Stimulated activated CD4-positive, alpha-beta T cell treated with anti-CD3 and anti-CD28 coated beads, TNF-alpha, amount 100 ng/mL, for 1 hour (primary cell): ENCODE measurements at places on chromosomes 4 and X.

- no peak for DNase-seq
Observed at GRCh38 chr4:103197765-103198110, 405 bp downstream of the CENPE start.

- DNase-seq = peak; percentile 8
Observed at GRCh38 chr4:101527188-101527587, 179.9 kb upstream of the PPP3CA start.

GRCh38 chrX:47484885-47485284, 1.9 kb upstream of the ZNF41 start:
- no peak for DNase-seq

DNA sequence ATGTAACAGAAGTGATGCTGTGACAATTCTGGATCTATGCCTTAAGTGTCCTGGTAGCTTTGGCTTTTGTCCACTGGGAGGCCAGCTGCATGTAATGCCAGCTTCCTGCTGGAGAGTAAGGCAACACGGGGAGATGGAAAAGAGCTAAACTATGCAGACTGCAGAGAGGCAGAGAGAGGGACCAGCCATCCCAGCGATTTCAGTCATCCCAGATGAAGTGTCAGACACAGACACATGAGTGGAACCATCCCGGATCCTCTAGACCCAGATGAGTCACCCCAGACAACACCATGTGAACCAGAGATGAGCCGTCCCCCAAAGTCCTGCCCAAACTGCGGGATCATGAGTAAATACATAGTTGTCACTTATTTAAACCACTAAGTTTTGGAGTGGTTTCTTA, 14.6 kb downstream of the SRPX start:
- no peak for DNase-seq

- no peak for DNase-seq
Observed at GRCh38 chr4:141473026-141473540, 163.3 kb upstream of the IL15 start.

GRCh38 chr4:28250646-28251045, 1390.0 kb downstream of the STIM2 start:
- DNase-seq = no peak

DNA sequence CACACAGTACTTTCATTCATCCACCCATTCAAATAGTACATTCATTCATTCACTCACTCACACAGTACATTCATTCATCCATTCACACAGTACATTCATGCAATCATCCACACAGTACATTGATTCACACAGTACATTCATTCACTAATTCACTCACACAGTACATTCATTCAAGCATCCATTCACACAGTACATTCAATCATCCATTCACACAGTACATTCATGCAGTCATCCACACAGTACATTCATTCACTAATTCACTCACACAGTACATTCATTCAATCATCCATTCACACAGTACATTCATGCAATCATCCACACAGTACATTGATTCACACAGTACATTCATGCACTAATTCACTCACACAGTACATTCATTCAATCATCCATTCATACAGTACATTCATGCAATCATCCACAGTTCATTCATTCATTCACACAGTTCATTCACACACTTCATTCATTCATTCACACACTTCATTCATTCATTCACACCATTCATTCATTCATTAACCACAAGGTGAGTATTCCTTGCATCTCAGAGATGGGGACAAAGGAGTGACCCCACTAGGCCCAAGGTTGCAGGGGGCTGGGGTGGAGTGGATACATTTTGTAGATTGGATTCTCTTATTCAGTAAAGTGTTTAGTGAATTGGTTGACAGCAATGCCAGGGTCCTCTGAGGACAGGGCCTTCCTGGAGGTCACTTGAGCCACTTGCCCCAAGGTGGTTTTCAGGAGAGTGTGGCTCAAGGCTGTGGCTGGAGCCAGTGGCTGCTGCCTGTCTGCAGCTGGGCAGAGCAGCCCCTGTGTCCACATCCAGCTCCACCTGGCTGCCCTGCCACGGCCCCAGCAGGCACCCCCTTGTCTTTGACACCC, 4.3 kb upstream of the SPON2 start:
- no peak for DNase-seq

DNA sequence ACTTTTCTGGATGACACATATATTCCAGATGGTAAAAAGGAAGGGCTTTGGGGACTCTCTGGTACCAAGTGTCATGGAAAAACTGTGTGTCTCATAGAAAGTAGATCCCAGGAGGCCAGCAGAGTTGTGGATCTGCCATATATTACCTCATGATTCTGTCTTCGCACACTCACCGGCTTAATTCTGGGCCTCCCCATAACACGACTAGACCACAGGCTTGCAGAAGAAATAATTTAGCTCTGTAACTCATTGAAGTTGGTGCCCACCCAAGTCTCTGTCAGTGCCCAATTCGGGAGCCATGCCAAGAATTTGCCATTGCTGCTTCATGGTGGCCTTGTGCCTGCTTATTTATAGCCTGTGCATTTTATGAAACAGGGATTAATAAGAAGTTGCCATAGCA, 104.5 kb downstream of the AR start:
- no peak for DNase-seq

DNA sequence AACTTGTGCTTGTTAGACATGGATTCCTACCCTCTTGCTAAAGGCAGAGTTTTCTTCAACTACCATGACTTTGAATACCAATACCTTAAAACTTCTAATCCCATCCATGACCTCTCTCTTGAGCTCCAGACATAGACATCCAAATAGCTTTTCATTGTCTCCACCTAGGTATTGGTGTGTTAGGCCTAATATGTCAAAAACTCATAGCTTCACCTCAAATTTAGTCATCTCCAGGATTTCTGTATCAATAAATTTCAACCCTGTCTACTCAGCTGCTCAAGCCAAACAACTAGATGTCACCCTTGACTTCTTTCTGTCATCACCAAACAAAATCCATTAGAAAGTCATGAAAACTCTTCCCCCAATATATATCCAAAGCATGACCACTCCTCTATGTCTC, 617.7 kb upstream of the GRIA3 start:
- DNase-seq = no peak

- DNase-seq = no peak
Observed at GRCh38 chr4:109078724-109079123, 223.7 kb downstream of the COL25A1 start.

GRCh38 chrX:68710870-68711576, 63.6 kb downstream of the STARD8 start:
- no peak for DNase-seq

DNA sequence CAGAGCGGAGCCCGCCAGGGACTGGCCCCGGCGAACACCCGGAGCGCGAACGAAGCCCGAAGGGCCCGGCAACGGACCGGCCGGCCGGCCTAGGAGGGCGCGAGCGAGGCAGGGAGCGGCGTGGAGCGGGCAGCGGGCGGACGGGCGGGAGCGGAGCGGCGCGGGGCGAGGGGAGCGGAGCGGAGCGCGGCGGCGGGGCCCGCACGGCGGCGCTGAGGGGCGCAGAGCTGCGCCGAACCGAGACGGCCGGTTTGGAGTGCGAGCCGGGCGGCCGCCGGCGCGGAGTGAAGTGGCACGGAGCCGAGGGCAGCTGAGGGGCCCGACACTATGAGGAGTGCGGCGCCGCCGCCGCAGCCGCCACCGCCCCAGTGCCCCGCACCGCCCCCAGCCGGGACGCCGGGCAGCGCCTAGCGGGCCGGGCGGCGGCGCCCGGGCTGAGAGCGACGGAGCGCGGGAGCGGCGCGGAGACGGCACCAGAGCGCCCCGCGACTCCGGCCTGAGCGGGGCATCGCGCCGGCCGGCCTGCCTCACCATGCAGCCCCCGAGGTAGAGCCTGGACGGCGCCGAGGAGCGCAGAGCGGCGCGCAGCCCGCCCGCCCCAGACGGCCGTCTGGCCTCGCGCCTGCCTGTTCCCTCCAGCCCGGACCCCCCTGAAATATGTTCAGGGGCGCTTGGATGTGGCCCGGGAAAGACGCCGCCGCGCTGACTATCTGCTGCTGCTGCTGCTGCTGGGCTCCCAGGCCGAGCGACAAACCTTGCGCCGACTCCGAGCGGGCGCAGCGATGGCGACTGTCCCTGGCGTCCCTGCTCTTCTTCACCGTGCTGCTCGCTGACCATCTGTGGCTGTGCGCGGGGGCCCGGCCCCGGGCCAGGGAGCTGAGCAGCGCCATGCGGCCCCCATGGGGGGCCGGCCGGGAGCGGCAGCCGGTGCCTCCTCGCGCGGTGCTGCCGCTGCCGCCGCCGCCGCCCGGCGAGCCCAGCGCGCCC, 793 bp downstream of the NALF2 start:
- no peak for DNase-seq

- DNase-seq = no peak
Observed at GRCh38 chr4:40840255-40840984, 90.7 kb downstream of the NSUN7 start.

- DNase-seq = no peak
Observed at GRCh38 chr4:15682242-15683142, 865 bp downstream of the FAM200B start.

DNA sequence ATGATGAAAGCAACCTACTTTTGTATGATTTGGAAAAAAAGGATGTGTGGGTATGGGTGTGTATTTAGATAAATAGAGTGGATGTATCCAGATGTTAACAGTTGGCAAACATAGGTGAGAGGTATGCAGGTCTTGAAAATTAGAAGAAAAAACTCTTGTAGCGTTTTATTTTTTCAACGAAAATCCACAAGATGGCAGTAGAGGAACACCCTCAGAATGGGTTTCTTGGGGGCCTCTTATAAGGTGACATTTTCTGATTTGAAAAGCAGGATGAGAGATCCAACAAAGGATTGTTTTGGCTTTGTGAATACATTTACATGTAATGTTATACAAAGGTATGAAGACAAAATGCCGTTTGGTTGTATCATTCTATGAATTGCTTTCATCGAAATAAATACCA, 68.3 kb downstream of the FMR1NB start:
- DNase-seq = no peak

DNA sequence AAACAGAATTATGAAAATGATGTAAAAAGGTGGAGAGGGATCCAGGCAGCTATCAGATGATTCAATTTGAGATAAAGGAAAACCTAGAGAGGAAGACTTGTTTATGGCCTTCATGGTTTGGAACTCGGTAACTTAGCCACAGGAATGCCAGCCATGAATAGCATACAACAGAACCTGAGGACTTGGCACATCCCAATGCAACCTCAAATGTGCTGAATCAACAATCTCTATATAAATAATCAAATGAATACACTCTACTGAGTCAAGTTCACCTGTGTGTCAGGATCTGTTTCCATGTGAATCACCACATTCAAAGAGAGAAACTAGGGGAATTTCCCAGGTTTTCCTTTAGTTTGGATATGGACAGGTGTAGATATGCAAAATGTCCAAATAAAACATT, 86.9 kb downstream of the MBNL3 start:
- DNase-seq = no peak

DNA sequence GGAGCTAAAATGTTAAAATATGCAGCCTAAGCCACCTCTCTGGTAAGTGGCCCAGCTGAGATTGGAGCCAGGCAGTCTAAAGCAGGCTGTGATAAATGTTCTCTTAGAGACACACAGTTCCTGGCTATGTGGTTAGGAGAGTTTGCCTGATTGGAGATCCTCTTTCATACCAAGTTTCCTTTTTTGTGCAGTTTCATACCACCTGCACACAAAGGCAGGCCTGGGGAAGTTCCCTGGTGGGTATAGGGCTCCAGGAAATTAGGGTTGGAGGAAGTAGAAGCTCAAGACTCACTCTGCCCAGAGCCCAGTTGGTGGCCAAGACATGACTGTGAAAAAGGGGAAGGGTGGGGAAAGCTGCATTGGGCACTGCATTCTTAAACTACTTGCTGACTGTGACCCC, 16.9 kb downstream of the CYBB start:
- no peak for DNase-seq

- DNase-seq = no peak
Observed at GRCh38 chr4:18441203-18441590, 419.6 kb upstream of the LCORL start.

DNA sequence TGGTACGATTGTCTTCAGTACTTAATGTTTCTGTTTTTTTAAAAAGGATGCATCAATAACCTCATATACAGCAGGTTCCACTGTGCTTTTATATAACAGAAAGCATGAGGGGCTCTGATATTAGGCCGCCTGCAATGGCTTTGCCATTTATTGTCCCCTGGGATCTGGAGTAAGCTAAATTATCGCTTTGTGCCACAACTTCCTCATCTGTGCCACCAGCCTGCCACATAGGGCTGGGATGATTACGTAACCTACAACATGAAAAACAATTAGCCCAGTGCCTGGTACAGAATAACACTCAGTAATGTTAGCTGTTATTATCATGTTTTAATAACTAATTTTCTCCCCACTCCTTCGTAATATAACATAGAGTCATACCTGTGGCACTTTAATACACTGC, 65.5 kb upstream of the TRIM2 start:
- DNase-seq = no peak

DNA sequence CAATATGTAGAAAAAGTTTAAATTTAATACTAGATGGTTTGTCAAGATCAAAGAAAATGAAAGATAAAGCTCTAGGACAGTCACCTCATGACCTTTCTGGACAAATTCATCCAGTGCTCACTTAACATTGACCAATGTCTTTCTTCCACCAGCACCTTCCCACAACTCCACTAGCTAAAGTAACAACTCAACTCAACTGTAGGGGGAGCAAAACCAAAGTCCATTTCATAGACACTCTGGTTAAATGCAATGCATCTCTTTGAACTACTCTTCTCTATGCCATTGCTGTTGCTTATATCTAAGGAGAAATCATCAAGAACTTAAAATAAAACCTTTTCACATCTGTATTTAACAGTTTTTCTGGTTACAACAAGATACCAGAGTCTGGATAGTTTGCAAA, 25.1 kb downstream of the UGT2B4 start:
- no peak for DNase-seq

GRCh38 chr4:16001484-16001858, 38.5 kb upstream of the FGFBP2 start:
- no peak for DNase-seq

DNA sequence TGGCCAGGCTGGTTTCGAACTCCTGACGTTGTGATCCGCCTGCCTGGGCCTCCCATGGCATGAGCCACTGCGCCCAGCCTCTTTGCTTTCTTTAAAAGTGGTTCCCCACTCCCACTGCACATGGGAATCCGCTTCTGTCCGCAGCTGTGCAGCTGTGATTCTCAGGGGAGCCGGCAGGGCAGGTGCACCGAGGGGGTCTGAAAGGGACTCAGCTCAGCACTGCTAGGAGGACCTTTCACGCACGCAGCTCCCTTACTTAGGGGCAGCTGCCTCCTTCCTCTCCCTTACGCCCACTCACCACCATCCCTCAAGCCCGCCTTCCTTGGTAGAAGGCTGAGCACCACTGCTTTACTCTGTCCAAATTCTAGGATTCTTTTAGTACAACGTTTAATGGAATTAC, 40.4 kb upstream of the CYP4V2 start:
- no peak for DNase-seq

- no peak for DNase-seq
Observed at GRCh38 chr4:8607603-8608481, 15.3 kb downstream of the CPZ start.

DNA sequence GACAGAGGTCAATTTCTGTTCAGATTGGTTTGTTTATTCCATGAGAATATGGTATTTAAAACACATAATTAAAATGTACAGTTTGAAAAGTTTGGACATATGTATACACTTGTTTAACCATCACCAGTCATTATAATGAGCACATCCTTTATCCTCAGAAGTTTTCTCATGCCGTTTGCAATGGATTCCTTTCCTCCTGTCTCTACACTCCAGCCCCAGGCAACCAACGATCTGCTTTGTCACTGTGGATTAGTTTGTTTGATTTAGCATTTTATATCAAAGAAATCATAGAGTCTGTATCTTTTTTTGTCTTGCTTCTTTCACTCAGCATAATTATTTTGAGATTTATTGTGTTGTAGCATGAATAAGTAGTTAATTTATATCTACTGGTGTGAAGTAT, 243.0 kb upstream of the TRAM1L1 start:
- no peak for DNase-seq
